Iris pigment epithelial cell (primary cell): ENCODE measurements at places on chromosomes 3 and 15.

DNA sequence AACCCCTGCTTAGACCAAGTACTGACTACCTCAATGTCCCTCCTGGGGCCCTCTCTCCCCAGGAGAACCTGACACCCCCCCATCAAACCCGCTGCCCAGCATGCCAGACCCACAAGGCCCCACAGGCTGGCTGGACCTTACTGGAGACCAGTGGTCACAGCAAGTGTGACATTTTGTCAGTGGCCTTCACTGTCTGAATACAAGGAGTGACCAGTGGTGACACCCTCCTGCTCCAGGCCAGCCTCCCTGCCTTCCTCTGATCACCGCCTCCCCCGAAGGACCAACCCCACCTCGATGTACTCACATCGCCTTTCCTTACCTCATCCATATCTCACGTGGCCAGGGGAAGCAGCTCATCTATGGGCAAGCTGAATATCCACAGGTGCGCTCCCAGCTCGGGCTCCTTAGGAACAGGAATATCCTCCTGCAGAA lies 62.1 kb upstream of the HERC1 start:
- DNase-seq: no peak

DNA sequence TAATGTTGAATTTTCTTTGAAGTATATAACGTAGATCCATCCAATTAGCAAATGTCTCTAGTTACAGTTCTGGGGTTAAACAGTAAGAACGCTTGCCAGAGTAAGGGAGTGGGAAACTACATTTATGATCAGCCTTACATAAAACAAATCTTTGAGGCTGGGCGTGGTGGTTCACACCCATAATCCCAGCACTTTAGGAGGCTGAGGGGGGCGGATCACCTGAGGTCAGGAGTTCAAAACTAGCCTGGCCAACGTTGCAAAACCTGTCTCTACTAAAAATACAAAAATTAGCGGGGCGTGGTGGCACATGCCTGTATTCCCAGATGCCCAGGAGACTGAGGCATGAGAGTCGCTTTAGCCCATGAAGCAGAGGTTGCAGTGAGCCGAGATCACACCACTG lies 50.1 kb upstream of the GATM start:
- no peak for DNase-seq

- no peak for DNase-seq
Observed at GRCh38 chr3:143693506-143693905, 154.8 kb downstream of the SLC9A9 start.

GRCh38 chr3:44482721-44483120 lies 5.3 kb upstream of the ZNF445 start:
- no peak for DNase-seq

- DNase-seq: no peak
Observed at GRCh38 chr15:75850708-75851107, 7.5 kb downstream of the UBE2Q2 start.

DNA sequence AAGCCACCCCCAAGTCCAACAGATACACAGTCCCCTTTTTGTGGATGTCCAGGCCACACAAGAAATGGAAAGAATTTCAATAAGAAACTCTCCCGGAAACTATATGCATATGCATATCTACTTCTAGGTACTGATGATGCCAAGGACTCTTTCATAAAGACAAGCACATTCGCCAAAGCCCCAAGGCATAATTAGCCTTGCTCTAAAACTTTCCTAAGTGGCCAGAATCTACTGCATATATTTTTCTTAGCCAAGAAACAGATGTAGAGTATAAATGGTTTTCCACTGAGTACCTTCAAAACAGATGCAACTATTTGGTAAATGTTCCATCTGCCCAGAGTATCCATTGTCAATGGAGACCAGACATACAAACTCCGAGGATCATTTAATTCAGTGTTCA lies 73.9 kb downstream of the MAGI1 start:
- DNase-seq: no peak

- no peak for DNase-seq
Observed at GRCh38 chr3:82581350-82581749, 819.9 kb upstream of the GBE1 start.

DNA sequence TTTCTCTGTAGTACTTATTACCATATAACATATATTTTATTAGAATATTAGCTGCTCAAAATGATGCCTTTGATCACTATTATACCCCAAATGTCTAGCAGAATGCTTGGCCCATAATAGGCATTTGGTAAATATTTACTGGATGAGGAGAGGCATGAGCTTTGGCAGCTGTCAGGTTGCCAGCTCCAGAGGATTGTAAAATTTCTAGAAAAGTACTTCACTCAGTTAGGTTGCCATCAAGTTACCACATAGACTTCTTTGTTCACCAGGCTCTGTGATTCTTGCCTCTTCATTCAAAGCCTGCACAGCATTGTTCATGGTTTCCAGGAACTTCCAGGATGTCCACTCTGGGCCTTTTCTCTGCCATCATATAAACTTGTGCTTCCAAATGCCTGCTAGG lies 582.8 kb downstream of the PDCD6IP start:
- DNase-seq: no peak

GRCh38 chr3:105598042-105598796 lies 231.5 kb downstream of the ALCAM start:
- peak; percentile 99 for DNase-seq

GRCh38 chr3:58041826-58042324 lies 33.7 kb downstream of the FLNB start:
- peak; percentile 96 for DNase-seq

GRCh38 chr3:61979638-61980037 lies 393.7 kb downstream of the FEZF2 start:
- DNase-seq: peak; percentile 26

DNA sequence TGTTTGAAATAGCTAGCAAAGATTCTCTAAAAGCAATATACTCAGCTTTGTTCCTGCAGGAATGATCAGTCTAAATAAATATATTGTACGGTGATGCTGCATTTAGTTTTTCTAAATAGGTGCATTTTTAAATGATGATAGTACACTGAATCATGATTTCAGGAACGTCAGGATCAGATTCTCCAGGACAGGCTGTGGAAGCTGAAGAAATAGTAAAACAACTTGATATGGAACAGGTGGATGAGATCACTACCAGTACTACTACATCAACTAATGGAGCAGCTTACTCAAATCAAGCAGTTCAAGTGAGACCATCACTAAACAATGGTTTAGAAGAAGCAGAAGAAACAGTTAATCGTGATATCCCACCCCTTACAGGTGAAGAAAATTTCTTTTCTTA lies 46.3 kb upstream of the EIF3J start:
- DNase-seq: peak; percentile 58

- DNase-seq: no peak
Observed at GRCh38 chr3:139528281-139528680, 11.3 kb downstream of the RBP1 start.

- DNase-seq: no peak
Observed at GRCh38 chr3:124113485-124113884, 121.6 kb upstream of the ROPN1 start.

DNA sequence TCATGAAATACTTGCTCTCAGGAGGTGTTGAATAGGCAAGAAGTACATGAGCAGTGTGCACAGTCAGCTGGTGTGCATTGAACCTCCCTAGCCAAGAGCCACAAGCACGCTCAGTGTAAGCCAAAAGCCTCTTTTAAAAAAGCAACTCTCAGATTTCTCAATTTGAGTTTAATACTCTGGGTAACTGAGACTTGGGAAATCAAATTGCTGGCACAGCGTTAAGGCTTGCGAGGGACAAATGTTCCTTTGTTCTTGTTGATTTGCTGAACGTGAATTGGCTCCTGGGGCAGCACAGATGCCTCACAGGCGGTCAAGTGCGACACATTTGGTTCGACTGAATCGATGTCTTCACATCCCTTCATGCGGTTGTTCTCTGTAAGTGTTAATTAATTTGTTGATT lies at the start of gene FAM240A:
Gene FAM240A (plus strand): TSS at position 202 of the 400 bp plus-strand sequence. CDS start 159 bp downstream, at position 361.
- no peak for DNase-seq

- no peak for DNase-seq
Observed at GRCh38 chr3:82293867-82294266, 532.4 kb upstream of the GBE1 start.

- DNase-seq: no peak
Observed at GRCh38 chr3:169356284-169356955, 307.1 kb downstream of the MECOM start.

GRCh38 chr15:38477637-38478036 lies 23.7 kb downstream of the FAM98B start:
- no peak for DNase-seq

DNA sequence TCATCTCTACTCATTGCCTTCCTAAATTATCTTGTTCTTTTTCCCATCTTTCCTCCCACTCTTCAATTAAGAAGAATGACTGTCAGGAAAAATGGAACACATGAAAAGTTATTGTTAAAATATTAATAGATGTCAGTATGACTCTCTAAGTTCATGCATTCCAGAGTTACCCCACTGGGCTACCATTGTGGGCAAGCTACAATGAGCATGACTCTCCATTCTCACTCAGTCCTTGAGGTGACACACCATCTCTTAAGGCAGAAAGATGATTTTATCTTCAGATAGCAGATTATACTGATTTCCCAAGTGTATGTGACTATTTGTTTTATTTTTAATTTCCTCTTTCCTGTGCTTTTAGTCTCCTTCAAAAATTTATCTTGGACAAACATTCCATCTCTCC lies 144.3 kb downstream of the ALCAM start:
- no peak for DNase-seq

GRCh38 chr15:89126009-89126408 lies 37.8 kb downstream of the ABHD2 start:
- DNase-seq: no peak

GRCh38 chr3:126061301-126062032 lies 22.5 kb downstream of the SLC41A3 start:
- no peak for DNase-seq

GRCh38 chr3:117439812-117440211 lies 730.2 kb downstream of the TUSC7 start:
- DNase-seq: peak; percentile 1

DNA sequence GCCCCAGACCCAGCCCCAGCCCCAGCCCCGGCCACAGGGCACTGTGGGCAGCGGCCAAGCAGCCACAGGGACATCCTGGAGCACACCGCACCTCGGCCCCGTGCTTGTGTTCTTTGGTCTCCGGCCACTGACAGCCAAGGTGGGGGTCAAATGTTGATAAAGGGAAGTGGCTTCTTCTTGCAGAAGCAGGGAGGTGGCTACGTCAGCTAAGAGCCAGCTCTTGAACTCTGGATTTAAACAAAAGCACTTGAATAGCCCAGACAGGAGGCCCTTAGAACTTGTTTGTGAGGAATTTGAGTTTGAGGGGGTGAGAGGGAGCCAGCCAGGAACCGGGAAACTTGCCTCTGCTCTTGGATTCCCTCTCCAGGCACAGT lies 135.8 kb upstream of the ABHD17C start:
- no peak for DNase-seq

GRCh38 chr3:50242851-50243542 lies 7.0 kb downstream of the GNAI2 start:
- DNase-seq: peak; percentile 88
